ENCODE measurements at places on chromosomes 3 and 15.

DNA sequence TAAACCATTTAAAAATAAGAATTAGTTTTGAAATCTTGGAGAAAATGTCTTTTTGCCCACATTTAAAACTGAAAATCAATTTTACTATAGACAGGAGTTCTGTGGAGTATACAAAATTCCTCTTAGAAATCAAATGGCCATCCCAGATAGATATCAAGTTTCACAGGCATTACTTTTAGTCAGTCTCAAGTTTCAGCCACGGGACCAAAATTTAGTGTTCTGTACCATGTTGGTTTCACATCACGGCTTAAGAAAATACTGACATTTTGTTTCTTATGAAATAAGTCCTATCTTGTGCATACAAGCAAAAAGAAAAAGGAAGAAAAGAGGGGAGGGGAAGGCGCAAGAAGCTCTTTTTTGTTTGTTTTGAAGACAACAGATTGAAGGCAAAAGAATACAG lies 45.7 kb downstream of the EIF2AK4 start:
- DNase-seq = peak; percentile 10

GRCh38 chr3:101903451-101903871 lies 54.1 kb downstream of the NFKBIZ start:
- peak; percentile 55 for DNase-seq

DNA sequence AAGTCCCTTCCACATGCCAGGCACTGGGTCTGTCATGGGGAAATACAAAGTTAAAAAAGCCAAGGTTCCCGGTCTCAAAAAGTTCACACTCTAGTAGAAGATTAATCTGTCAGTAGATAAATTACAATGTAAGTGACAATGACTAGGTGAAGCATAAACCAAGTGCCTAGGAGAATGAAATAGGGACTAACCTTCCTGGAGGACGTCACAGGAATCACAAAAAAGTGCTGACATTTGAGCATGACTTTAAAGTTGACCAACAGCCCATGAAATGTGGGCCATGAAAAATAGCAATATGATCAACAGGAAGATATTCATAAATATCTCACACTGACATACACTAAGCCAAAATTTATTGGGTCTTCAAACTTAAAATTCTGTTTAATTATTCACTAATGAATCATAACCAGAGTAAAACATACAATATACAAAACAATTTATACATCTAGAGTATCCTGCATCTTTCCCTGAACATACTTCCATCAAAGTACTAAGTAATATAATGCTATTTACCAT lies 20.0 kb downstream of the COPS2 start:
- peak; percentile 6 for DNase-seq

DNA sequence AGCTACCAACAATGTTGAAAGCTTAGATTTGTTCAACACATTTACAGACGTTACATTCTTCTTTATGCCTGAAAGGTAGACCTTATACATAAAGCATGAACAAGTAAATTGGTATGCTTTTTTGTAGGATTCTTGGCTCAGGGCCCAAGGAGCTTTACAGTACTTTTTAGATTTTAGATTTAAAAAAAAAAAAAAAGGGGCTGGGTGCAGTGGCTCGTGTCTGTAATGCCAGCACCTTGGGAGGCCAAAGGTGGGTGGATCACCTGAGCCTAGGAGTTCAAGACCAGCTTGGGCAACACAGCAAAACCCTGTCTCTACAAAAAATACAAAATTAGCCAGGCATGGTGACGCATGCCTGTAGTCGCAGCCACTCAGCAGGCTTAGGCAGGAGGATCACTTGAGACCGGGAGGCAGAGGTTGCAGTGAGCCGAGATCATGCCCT lies 39.7 kb downstream of the MEF2A start:
- DNase-seq = peak; percentile 6

DNA sequence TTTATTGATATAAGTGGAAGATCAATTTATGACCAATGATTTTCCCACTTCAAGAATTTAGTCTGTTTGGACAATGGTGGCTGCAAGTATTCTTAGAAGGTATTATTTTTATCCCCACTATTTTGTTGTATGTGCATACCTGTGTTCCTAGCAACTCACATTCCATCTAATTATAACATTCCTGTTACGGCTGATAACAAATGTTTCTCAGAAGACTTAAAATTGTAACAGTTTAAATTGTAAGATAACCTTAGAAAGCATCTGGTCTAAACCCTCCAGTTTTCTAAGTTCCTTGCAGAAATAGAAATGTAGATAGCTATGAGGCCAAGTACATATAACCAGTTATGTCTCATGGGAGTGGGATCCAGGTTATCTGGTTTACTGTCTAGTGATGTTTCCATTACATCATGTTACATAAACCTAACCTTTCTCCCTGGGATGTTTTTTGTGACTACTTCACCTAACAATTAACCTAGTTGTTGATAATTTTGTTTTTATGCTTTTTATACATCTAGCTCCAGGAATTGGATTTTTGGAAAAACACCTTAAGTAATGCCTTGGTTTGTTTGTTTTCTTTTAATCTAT lies 11.1 kb upstream of the MFN1 start:
- no peak for DNase-seq

- no peak for DNase-seq
Measured at GRCh38 chr3:86954747-86955146, 36.2 kb downstream of the VGLL3 start.

DNA sequence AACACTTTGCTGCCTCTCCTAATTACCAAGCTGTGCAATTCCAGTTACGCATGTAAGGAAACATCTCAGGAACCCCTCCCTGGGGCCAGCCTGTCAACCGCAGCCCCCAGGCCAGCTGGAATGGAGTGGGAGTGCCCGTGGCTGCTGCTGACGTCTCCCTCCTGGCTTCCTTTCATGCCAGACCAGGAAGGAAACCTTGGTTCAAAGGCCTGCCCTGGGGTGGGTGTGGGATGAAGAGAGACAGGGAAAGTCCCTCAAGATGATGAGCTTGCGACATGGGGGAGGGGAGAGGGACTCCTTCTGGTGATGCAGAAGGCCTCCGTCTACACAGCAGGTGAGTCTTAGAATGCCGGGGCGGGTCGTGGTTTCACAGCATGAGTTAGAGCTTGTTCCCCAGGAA lies 11.4 kb upstream of the CYP11A1 start:
- peak; percentile 77 for DNase-seq

DNA sequence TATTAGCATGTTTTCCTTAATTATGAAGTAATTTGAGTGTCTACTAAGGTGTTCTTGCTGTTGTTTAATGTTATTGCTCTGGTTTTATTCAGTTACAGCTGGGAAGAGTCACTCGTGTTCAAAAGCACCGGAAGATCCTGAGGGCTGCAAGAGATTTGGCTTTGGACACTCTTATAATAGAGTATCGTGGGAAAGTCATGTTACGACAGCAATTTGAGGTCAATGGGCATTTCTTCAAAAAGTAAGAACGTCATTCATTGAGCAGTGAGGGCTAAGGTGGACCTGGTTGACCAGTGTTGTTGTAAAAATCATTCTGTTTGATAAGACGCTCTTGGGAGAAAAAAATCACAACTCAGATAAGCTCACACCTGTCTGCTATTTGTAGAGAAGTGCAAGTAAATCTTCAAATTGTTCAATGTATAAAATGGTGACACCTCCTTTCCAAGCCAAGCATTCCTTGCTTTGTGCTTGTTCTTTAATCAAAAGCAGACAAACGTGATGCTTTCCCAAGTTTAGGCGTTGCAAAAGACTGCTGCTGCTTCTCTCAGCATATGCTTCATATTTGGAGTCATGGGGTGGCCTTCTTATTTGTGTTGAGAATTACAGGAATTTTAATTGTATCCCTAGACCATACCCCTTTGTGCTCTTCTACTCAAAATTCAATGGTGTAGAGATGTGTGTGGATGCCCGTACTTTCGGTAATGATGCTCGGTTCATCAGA lies 44.2 kb downstream of the SETD5 start:
- no peak for DNase-seq

DNA sequence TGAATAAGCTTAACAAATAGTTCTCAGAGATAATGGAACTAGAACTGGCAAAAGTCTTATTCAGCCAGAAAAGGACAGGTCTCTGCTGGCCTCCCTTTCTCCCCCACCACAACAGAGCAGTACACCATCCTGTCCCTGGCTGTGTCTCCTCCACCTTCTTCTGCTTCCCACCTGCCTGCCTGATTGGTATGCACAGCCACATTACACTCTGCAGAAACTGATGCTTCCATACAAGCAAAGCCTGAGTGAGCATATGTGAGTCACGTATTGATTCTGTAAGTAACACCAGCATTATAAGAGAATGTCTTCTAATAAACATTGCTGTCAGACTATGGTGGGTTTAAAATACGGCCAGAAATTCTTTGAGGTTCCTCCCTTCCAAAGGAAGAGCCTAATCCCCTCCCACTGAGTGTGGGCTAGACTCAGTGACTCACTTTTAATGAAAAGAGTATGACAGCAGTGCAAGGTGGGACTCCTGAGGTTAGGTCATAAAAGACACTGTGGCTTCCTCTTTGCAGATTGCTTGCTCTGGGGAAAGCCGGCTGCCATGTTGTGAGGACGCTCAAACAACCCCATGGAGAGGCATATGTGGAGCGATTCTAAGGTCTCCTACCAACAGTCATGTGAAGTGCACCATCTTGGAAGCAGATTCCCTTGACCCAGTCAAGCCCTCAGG lies 44.4 kb downstream of the ANXA2 start:
- peak; percentile 76 for DNase-seq

DNA sequence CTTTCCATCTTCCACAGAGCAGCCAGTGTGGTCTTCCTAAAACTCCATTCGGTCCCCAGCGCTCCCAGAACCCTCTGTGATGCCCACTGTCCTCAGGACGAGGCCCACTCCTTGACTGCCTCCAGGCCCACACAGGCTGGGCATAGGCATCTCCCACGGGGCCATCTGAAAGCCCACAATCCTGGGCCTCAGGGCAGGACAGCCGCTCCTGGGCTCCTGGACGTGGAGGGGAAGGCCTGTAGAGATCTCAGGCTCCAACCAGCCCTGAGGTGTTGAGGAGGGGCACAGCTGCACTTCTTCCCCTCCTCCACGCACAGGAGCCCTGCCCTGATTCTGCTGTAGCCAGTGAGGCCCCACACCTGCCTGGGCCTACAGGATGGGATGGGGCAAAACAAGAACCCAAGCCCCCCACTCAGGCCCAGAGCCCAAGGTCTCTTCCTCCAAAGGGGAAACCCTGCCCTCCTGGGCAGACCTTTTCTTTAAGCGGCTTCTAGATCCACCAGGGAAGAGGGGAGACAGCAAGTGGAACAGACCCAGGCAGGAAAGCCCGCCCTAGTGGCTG lies 25.9 kb downstream of the SHISA5 start:
- DNase-seq = no peak

DNA sequence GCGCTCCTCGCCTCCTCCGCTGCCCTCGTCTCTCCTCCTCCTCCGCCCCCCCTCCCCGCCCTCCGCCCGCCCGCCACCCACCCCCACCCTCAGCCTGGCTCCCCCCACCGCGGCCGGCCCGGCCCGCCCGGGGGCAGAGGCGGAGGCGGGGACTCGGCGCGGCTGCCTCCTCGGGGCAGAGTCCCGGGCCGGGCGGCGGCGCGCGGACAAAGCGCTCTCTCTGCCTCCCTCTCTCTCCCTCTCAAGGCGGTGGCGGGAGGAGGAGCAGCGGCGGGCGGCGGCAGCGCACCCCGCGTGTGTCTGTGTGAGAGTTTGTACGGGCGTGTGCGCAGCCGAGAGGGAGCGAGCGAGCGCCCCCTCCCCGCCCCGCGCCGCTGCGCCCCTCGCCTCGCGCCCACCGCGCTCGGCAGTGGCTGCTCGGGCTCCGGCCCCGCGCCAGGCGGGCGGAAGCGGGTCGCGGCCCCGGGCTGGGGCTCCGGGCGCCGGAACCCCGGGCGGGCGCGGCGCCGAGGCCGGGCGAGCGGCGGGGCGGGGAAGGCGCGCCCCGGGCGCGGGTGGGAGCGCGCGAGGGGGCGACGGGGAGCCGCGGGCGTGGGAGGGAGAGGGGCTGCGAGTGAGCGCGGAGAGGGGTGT lies at the start of gene IGF2BP2:
Gene IGF2BP2 (minus strand): TSS at position 37 of the 633 bp plus-strand sequence. CDS start 82 bp downstream, outside the sequence.
- DNase-seq = peak; percentile 80

DNA sequence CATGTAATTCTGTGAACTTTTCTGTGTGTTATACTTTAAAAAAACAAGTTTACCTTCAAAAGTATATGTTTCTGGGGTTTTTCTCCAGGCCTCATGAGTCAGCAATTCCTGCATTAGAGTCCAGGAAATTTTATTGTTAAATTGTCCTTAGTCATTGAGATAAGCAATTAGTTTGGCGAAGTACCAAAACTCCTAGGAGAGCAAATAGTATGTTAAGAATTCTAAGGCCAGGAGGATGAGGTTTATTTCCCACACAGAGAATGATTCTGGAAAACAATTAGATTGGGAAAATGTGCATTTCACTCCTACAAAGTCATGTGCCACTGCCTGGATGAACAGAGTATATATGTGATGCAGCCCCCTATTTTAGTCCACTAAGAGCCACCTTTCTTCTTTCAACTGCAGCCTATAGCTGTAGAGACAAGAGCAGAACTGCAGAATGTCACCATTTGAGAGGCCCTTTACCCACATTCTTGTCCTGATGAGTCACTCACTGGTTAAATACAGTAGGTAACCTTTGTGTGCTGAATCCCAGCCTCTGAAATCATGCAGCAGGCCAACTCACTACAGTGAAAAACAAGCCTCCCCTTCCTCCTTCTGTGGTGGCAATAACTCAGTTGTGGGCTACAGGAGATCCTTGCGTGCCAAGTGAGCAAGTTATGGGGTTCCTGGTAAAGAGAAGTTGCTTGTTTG lies 452.8 kb upstream of the THBS1 start:
- peak; percentile 97 for DNase-seq

GRCh38 chr3:155972885-155973584 lies 102.6 kb downstream of the GMPS start:
- no peak for DNase-seq

GRCh38 chr3:50418850-50419249 lies 59.5 kb upstream of the TMEM115 start:
- DNase-seq = peak; percentile 16

- DNase-seq = peak; percentile 58
Measured at GRCh38 chr3:65398953-65399352, 639.8 kb downstream of the MAGI1 start.

- peak; percentile 79 for DNase-seq
Measured at GRCh38 chr15:48250640-48251076, 44.6 kb downstream of the SLC12A1 start.

DNA sequence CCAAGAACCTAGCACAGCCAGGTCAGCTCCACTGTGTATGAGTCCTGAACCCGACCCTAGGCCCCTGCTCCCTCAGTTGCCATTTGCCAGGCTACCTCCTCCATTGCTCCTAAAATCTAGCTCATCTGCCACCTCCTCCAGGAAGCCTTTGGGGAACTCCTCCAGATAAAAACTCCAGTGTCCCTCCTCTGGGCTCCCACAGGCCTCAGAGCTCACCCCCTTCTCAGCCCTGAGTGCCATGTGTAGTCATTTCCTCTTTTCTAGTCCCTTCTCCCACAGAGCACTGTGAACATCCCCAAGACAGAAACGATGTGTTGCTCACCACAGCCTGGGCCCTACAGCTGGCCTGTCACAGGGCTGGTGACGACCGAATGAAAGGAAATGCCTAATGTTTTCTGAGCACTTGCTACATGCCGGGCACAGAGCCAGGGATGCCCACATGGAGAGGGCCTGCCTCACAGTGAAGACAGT lies 61.0 kb downstream of the IQSEC1 start:
- peak; percentile 44 for DNase-seq

Data from IMR-90 (cell line).